ENCODE measurements at places on chromosomes 11 and 22.

DNA sequence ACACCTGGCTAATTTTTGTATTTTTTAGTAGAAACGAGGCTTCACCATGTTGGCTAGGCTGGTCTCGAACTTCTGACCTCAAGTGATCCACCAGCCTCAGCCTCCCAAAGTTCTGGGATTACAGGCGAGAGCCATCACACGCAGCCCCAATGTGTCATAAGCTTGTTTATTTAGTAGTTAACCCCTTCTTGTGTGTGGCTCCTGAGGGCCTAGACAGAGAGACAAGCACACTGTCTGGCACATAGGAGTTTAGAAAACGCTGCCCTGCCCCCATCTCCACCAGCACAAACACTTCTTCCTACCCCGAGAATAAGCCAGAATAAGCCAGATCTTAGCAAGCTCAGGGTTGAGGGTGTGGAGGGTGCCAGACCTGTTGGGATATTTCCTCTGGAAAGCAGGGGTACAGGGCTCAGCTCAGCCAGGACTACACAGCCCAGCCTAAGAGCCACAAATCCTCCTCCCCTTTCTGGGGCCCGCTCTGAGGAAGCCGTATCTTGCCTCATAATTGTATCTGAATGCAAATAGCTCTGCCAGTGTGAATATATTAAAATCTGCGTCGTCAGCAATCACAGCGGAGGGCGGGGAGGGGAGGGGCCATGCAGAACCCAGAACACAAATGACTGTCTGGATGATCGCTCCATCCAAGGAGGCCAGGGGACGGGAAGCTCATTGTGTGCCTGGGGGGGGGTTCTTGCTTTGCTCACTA, 247.3 kb downstream of the MN1 start:
- no peak for DNase-seq

DNA sequence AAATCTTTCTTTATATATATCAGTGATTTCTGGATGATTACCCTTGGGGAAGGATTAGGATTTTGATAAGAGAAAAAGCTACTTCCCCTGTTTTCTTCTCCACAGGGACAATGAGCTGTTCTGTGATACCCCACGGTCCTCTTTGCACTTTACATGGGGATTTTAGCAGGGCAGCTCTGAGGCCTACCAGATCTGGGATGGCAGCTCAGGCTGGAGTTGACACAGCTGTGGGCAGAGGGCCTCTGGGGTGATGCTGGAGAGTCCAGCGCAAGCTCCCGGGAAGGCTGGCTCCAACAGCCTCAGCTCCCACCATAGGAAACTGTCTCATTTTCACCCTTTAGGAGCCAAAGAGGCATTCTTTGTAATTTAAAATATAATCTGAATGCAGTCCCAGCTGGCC, 383.8 kb upstream of the NARS2 start:
- DNase-seq = no peak

- DNase-seq = no peak
These were observed 297.2 kb downstream of the NTM start for GRCh38 chr11:131667566-131667965.

DNA sequence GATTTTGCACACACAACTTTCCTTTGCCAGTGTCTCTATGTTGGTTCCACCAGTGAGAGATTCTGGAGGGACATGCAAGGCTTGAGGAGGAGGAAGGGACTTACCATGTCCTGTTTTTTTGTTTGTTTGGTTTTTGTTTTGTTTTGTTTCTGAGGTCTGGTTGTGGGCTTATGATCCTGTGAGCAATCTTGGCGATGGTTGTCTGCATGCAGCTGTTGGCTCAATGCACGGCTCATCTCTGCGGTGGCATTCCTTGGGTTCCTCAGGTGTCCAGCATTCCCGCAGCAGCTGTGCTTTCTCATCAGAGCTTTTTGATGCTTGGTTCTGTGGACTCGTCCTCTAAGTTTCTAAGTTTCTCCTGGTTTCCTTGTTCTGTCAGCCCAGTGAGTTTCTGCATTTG, 4.8 kb upstream of the NNMT start:
- no peak for DNase-seq

DNA sequence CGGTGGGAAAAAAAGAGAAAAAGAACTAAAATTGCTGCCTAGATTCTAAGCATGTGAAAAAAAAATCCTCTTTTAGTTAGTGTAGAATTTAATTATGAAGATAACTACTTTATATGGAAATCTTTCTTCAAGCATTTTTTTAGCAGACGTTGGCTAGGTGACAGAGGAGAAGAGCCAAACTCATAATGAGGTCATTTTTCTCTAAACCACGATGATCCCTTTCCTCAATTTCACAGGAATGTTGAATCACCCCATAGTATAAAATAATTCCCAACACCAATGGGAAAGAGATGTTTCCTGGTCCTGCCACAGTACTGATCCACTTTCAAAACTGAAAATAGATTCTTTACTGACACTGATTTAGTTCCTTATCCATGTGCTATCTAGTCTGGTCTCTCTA, 319.8 kb downstream of the DLG2 start:
- no peak for DNase-seq

DNA sequence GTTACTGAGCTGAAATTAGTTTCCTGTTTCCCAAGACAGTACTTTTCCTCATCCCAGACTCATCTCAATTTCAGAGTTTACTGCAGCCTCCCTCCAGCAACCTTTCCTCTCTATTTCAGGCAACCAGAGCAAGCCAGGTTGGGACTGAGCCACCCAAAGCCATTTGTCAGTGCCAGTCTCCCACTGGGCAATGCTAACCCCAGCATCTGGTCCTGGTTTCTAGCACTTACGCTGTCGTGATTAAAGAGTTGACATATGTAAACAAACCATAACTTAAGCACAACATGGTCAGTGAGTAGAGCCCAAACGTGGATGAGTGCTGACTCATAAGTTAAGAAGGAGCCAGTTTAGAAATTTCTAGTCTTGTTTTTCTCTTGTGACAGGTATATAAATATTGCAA, 119.6 kb upstream of the BLID start:
- no peak for DNase-seq

DNA sequence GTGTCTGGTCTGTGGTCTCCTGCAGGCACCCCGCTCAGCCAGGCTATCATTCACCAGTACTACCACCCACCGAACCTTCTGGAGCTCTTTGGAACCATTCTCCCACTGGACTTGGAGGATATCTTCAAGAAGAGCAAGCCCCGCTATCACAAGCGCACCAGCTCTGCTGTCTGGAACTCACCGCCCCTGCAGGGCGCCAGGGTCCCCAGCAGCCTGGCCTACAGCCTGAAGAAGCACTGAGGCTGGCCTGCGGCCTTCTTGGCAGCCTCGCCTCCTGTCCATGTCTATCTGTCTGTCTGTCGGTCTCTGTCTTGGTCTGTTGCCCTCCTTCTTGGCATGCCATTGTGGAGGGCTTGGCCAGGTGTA, 27.9 kb downstream of the INCENP start:
- DNase-seq = no peak

DNA sequence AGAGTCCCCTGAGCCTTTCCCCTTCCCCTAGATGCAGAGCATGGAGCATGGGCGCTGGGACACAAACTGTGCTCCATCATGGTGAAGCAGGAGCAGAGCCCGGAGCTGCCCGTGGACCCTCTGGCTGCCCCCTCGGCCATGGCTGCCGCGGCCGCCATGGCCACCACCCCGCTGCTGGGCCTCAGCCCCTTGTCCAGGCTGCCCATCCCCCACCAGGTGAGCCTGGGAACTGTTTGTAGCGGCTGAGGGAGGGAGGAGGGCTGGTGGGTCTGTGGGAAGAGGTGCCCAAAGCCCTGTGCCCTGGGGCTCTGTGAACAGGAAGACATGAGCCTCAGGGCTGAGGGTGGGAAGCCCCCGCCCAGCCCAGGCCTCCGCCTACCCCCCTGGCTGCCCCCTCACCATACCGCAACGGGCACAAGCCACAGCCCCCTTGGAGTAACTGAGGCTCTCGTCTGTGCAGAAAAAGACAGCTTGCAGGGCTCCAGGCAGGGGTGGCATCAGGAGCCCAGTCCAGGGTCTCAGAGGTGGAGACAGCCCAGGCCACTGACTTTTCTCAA, 30.4 kb downstream of the CREB3L1 start:
- DNase-seq = no peak

GRCh38 chr11:17630936-17631335, 83.9 kb downstream of the OTOG start:
- no peak for DNase-seq

Measured in hematopoietic multipotent progenitor cell treated with erythropoietin and hydrocortisone succinate and interleukin-3 and kit ligand, for 6 days (in vitro differentiated cells).